Stimulated activated CD4-positive, alpha-beta T cell treated with anti-CD3 and anti-CD28 coated beads, Interleukin-15, amount 100 ng/mL, for 1 hour (primary cell): ENCODE measurements at places on chromosomes 6 and 20.

GRCh38 chr20:51749674-51750036 is 18.5 kb downstream of the ATP9A start:
- no peak for DNase-seq

DNA sequence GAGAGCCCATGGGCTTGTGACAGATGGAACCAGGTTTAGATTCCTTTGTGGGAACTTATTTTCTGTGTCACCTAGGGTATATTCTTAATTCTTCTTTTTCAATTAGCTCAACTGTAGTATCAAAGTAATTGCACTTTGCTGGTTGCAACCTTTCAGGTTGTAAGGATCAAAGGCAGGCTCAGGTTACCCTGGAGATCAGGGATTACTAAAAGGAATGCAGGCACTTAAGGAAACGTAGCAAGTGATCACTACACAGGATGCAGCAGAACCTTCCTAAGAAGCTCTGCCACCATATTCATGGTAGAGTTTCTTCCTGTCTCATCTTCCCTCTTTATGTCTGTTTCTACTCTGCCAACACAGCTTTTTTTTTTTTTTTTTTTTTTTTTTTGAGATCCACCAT is 133.2 kb upstream of the JAG1 start:
- no peak for DNase-seq

GRCh38 chr6:123658848-123659247 is 22.1 kb upstream of the TRDN start:
- DNase-seq, result no peak

- DNase-seq, result no peak
Observed at GRCh38 chr6:89690944-89691324, 52.4 kb upstream of the LYRM2 start.

DNA sequence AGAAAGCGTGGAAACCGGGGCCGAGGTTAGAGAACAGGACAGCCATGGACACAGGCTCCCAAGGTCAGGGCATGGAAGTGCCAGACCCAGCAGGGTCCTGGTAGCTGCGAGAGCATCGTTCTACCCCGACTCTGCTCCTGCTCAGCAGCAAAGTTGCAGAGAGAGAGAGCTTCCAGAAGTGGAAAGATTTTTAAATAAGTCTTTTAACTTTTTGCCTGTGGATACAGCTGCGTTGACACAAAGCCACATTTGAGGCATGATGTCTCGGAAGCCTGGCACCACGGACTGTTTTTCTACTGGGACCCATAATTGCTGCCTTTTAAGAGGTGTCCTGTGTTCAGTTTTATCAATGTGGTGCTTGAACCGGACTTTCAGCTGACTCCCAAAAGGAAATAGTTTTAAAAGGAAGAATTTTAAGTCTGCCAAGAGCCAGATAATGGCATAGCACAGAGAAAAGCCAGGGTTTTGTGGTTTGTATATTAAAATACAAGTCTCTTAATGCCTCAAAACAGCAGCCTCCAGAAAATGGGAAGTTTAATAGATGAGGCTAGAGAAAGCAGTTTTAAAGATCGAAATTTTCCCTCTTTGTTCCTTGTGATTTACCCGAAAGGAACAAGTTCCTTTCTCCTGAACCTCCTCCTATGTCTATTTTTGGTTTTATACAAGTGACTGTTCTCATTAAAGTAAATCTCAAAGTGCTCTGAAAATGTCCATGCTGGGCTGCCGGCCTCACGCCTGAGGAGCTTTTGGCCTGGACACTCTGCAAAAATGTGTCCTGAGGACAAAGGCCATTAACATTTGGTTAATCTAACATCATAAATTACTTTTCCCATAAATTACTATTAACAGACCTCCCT is 91.5 kb downstream of the RIN2 start:
- no peak for DNase-seq
